ENCODE measurements at places on chromosomes 1 and 21.

DNA sequence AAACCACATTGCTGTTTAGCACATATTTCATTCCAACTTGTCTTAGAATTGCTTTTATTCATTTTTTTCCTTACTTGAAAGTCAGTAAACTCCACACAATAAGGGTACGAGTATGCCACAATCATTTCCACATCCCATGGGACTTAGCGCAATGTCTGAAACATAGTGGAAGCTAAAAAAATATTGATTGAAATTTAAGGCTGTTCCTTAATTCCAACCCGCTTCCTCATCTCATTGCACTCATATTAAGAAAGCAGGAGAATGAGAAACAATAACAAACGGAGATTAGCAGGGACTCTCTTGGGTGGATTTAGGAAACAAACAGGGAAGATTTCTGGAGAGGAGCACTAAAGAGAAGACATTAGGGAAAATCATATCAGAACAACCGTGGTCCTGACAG, 39.3 kb upstream of the RGS4 start:
- no peak for DNase-seq

GRCh38 chr1:230260831-230261230, 165.3 kb downstream of the PGBD5 start:
- DNase-seq: no peak

GRCh38 chr1:57848406-57848805, 424.5 kb upstream of the DAB1 start:
- DNase-seq: no peak

DNA sequence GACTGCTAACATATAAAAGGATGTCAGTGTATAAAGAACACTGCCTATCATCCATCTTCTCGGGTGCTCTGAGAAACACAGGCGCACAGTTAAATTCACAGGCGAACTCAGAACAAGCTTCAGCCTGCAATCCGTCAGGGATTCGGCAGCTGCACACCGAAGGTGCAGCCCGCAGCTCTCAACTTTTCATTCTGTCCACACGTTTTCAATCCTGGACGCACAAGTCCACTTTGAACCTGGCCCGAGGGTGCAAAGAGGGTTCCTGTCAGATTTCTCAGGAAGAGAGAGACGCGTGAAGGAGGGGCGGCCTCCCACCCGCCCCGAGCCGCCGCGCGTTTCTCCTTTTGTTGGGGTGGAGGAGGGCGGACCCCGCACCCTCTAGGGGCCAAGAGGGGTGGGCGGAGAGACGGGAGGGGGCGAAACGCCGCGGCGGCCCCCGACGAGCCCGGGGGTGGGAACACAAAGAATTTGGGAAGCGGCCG, 724 bp downstream of the DOCK7 start:
- peak; percentile 13 for DNase-seq

DNA sequence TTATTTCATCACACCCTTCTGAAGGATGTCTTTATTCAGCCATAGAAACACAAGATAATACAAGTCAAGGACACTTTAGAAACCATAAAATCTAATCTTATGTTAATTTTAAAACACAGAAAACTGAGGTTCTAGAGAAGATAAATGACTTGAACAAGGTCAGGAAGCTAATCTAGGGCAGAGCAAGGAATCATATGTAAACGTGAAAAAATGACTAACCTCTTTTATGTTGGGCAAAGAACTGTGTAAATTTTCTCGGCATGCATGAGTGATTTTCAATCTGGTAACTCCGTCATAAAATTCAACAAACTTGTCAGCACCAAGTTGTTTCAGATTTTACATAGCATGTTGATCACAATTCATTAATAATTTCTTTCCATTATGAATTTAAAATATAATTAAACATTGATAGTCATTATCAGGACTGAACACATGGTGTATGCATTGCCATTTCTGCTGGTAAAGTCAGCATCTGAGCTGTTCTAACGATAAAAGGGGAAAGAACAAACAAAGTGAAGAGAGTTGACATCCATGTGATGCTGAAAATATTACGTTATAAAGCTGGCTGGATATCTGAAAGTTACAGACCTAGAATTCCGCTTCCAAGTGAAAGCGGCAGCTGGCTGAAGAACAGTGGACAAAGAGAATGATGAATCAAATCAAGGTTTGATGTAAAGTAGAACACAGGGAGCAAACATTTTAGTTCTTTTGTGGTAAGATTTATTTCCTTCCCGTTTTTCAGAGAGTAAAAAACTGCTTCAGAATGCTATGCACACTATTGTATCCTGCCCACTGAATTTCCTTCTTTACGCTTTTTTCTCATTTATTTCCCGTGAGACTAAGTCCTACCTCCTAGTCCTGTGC, 1037.4 kb upstream of the TMPRSS15 start:
- no peak for DNase-seq

Data from activated gamma-delta T cell (primary cell).